ENCODE measurements at places on chromosomes 16 and 17.

GRCh38 chr16:84499638-84500037, 4.8 kb downstream of the MEAK7 start:
- no peak for DNase-seq

- DNase-seq, result no peak
These were observed 452.2 kb downstream of the XYLT1 start for GRCh38 chr16:17018585-17018939.

- no peak for DNase-seq
These were observed 97.5 kb downstream of the OR1D5 start for GRCh38 chr17:2965621-2966595.

DNA sequence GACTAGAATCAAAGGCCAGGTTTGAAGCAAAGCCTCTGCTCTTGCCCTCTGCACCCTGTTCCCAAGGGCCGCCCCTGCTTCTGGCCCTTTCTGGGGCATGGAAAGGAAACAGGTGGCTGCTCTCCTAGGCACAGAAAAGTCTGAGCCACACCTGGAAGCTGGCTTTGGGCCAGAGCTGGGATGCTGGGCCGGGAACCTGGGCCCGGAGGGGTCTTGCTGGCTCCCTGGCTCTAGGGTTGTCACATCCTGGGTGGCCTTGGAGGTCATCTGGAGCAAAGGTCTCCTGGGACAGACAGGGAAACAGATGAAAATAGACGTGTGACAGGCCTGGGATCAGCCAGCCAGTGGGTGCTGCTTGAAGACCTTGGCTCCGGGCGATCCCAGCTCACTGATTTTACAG, 74.1 kb upstream of the LHX1 start:
- DNase-seq, result no peak

GRCh38 chr16:48905632-48906505, 295.9 kb upstream of the N4BP1 start:
- no peak for DNase-seq

GRCh38 chr17:55660178-55660886, 62.3 kb downstream of the TMEM100 start:
- no peak for DNase-seq

- DNase-seq, result no peak
These were observed 78.8 kb downstream of the GNAO1 start for GRCh38 chr16:56269811-56270684.

DNA sequence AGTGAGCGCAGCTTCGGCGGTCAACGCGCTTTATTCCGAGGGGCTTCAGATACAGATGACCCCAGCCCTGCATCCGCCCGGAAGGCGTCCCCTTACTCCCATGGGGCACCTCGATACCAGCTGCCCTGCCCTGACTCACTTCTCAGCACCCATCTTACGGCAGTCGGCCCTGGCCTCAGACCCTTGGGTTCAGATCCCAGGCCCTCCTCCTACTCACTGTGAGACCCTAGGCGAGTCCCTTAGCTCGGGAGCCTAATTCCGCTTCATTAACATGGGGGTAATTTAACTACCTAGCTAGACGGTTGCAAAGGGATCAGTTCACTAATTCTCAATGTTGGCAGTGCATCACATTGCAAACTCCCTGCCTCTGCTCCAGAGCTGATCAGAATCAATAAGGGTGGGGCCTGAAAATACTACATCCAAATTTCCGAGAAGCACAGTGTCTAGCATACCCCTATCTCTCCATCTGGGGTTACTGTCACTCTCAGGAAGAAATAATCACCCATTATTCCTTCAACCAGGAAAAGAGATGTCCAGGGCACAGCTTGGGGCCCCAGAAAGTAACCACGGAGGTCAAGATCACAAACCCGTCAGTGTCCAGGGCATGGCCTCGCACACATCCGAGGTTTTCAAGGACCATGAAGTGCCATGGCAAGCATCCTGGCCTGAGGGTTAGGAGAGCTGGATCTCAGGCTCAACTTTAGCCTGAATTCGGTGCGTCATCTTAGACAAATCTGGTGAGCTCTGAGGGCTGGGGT, 415 bp upstream of the FLOT2 start:
- DNase-seq, result no peak

DNA sequence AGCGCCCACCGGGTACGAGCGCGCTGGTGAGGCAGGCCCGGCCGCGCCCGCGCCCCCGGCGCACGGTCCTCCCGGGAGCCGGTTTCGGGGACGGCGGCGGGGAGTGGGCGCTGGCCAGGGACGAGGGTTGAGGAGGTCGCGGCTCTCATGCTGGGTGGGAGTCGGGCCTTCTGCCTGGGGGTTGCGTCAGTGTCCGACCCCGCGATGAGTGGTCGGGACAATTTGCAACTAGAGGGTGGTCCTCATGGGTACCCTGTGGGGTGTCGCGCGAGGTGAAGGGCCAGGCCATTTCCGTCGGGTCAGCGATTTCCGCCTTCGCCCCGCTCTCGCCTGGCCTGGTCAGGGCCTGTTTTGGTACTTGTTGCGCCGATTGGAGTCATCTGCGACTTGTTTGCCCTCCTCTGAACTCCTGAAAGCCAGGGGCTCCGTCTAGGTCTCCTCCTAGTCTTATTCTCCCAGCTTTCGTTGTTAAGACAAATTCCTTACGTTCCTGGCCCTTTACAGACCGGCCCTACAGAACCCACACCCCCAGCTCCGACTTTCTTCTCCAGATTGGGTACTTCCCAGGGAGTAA, 14.9 kb downstream of the NAA60 start:
- no peak for DNase-seq

- no peak for DNase-seq
These were observed 28.1 kb downstream of the ZNRF1 start for GRCh38 chr16:75026892-75027391.

- no peak for DNase-seq
These were observed 6.1 kb downstream of the PRR29 start for GRCh38 chr17:64004218-64004770.

GRCh38 chr16:27312580-27313421, 973 bp upstream of the IL4R start:
- no peak for DNase-seq

DNA sequence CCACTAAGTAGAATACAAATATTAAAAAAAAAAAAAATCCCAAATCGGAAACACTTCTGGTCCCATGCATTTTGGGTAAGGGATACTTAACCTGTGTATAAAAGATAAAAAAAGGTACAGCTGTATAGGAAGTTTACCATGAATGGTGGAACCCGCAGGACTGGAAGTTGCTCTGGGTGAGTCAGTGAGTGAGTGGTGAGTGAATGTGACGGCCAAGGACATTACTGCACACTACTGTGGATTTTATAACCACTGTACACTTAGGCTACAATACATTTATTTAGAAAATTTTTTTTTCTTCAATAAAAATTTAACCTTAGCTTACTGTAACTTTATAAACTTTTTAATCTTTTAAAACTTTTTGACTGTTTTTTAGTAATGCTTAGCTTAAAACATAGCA, 71.3 kb upstream of the BCAR1 start:
- DNase-seq, result no peak

GRCh38 chr16:73059779-73060615, 12.1 kb upstream of the ZFHX3 start:
- DNase-seq, result no peak

DNA sequence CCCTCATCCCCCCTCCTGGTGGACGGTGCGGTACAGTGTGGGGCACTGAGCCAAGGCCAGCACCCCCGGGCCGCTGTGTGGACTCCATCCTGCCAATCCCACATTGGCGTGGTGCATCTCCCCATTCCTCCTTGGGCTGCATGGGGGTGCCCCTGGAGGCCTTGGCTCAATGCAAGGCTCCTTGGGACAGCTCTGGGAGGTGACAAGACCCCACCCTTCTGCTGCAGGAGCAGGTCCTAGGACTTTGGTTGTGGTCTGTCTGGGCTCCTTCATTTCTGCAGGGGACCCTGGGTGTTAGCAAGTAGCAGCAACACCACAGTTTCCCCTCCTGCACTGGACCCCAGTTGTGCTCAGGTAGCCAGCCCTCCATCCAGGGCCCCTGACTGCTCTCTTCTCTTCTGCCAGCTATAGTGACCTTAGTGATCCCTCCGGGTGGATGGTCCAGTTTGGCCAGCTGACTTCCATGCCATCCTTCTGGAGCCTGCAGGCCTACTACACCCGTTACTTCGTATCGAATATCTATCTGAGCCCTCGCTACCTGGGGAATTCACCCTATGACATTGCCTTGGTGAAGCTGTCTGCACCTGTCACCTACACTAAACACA, 1.3 kb downstream of the PRSS21 start:
- DNase-seq, result no peak
